ENCODE measurements at places on chromosomes 5 and 9.

DNA sequence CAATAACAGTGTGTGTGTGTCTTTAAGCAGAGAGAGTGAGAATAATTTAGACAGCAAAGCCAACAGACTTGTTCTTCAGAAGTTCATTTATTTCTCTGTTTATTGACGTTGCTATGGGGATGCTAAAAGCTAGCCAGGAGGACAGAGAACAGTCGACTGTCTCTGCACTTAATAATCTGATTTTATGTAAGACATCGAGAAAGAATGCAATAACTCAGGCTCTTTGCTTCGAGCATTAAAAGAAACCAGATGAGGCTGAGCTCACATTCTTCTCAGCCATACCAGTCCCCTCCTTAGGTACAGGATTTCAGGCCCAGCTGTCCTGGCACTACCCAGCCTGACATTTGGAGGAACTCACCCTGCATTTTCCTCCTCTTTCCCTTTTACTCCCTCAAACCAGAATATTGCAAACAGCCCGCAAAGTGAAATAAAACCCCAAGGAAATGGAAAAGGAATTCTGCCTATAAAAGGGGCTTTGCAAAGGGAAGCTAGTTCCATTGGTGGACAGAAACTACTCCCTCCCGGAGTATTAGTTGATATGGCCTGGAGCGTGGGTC lies 44.5 kb upstream of the DPYSL3 start:
- no peak for DNase-seq

- peak; percentile 58 for DNase-seq
Measured at GRCh38 chr5:68968429-68968828, 125.4 kb upstream of the SLC30A5 start.

DNA sequence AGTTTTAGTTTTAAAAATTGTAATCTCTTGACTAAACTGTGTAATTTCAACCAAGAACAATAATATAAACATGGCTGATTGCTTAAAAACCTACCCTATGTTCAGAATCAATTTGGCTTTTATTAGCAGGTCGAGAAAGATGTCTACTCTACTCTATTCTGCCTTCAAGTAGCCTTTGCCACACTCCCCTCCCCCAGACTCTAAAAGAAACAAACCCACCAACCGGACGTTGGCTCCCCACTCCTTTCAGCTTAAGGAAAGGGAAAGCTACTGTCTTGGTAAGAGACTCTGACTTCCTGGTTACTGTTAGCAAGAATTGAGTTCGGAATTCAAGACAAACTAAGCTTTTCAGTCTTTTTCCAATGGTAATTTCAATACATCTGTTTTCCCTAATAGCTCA lies 46.7 kb downstream of the TNFAIP8 start:
- DNase-seq, result no peak

GRCh38 chr5:111415053-111415452 lies 97.3 kb downstream of the STARD4 start:
- DNase-seq, result no peak

DNA sequence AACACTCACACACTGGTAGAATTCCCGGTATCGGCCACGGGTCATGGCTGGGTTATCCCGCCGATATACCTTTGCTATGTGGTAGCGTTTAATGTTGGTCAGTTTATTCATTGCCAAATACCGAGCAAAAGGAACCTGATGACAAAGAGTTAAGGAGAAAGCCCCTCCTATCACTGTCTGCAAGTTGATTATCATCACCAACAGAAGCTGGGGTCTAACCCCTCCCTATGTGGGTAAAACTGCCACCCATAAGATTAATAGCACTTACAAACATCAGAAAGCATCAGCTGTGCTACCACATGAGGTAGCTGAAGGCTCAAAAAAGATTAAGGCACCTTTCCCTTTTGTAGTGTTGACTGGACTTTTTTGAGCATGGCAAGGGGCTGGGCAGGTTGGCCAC lies 5.6 kb upstream of the DND1 start:
- no peak for DNase-seq

GRCh38 chr5:122394284-122394930 lies 82.4 kb downstream of the SNCAIP start:
- no peak for DNase-seq

- DNase-seq, result no peak
Measured at GRCh38 chr9:122183501-122183900, 23.8 kb downstream of the MORN5 start.

GRCh38 chr5:80964919-80965318 lies 4.8 kb downstream of the RASGRF2 start:
- DNase-seq, result no peak

- no peak for DNase-seq
Measured at GRCh38 chr5:117235786-117236185, 661.2 kb upstream of the SEMA6A start.

GRCh38 chr5:115348175-115348574 lies 51.7 kb upstream of the CCDC112 start:
- DNase-seq, result no peak

DNA sequence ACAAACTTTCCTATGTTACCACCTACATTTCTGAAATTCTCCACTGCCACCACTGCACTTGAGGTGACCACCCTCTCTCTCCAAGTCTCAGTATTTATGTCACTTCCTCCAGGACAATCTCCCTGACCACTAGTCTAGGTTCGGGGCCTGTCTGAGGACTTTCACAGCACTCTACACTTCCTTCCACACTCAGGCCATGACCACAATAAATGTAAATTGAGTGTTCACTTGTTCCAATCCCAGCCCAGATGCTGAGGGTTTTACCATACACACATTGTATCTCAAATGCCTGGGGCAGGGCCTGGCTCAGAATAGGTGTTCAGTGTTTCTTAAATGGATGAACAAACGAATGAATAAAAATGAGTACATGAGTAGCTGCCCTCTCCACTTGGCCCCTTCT lies 26.9 kb upstream of the CCNG1 start:
- peak; percentile 41 for DNase-seq

DNA sequence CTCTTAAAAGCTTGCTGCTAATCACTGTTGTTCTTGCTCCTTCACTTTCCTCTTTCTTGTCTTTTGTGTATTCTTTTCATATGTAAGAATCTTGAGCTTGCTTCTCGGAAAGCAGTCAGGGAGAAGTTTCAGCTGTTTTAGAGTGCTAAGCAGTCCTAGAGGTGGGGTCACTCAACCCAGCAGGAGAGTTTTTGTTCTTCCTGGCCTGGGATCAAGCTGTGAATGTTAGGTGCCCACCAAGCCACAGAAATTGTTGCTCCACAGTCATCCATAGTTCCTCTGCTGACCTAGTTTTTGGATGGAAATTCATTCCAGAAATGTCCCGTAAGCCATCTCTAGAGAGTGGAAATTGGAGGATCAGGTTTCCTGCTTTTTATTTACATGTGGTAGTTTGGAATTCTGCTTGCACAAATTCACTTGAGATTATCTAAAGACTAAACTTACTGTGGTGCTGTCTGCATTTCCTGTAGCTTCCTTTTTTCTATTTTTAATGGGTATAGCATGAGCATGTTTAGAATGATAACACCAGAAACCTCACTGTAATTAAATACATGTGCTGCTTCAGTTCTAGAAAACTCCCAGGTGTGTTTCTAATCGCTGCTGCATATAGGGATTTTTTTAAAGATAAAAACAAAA lies 108.7 kb downstream of the MAST4 start:
- no peak for DNase-seq

DNA sequence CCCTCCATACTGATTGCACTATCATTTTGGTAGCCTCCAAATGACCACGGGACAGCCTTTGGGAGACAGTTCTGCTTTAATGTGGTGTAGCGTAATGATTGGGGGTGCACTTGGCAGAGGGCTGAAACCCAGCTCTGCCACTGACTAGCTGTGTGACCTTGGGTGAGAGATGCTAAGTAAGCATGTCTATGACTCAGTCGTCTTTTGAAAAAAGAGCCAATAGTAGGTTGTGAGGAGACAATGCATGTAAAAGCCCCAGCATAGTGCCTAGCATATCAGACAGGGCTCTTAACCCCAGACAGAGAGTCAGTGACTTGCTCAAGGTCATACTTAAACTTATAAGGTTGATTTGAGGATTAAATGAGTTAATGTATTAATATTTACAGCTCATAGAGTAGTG lies 18.0 kb upstream of the CXCL14 start:
- DNase-seq, result peak; percentile 24

DNA sequence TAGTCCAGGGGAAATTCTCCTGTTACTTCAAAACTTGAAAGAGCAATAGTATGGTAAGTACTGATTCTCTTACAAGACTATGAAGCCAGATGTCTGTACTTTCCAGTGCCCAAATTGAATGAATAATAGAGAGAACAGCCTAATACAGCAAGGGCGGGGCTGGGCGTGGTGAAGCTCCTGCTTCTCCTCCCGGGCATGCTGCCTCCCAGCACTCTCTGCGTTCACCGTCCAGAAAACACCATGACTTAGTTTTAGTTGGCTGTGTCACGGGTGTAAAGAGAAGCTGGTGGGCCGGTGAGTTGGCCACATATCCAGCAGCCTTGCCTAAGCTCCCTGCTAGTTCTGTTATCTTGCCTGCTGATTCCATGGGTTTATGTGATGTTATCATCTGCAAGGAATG lies 40.7 kb upstream of the ADAMTS2 start:
- no peak for DNase-seq

- no peak for DNase-seq
Measured at GRCh38 chr5:106963630-106964029, 707.1 kb downstream of the EFNA5 start.

DNA sequence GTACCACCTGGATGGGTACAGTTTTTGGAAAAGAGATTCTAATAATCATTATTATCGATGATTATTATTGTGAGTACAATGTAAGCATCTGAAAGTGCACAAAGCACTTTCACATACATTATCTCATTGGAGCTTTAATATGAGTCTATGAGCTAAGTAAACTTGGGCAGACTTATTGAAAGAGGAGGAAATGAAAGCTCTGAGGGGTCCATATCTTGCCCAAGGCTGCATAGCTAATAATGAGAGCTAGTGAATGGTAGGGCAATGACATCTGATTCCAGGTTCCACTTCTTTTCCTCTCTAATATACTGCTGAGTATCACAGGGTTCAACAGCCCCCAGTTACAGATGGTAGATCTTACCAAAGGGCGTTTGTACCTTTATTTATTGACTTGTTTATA lies 26.1 kb downstream of the TIMD4 start:
- peak; percentile 10 for DNase-seq

DNA sequence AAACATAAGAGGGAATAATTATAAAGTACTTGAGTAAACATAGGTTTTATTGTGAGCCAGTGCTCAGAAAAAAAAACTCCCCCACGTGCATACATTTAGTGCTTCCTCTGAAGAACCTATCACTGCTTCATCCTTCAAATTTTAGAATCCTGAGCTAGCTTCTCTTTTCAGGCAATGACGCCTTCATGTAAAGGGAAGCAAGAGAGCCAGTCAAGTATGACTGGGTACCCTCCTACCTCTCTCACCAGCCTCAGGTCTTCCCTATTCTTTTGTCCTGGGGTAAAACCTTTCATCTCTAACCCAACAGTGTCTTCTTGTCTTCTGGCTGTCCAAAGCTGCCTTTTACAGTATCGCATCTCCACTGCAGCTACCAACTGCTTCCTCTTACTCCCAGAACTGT lies 32.0 kb downstream of the PLPP1 start:
- DNase-seq, result no peak

DNA sequence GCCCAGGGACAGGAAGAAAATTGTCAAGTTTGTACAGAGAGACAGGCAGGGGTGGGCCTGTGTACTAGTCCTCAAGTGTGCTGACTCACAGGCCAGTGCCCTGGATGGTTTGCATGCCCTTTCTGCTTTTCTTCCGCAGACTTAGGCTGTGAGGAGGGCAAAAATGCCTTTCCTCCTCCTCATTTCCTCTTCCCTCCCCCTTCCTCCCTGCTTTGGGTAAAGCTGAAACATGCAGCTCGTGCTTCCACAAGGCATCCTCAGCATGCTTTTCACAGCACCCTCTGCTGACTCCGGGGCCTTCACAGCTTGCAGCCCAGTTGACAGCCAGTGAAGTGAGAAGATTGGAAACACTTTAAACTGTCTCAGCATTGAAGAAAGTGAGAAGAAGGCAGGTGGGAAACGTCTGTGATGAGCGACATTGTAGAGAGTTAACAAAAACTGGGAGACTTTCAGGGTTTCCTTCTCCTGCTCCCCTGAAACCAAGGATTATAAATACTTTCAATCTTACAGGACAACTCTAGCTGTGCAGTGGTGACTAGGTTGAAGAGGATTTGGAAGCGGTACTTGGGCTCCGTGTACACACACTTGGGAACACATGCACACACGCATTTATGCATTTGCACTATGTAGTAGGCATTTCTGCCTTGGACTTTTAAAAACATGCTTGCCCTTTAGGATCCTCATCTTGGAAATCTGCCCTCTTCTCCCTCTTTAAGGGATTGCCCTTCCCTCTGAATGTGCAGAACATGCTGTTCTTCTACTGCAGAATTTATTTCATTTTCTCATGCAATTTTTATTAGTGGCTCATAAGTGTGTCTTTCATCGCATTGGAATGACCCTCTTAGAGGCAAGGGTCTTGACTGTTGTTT lies 138.8 kb downstream of the GRIA1 start:
- DNase-seq, result no peak

Measured in MV-4-11 (cell line).